Mesendoderm (in vitro differentiated cells): ENCODE measurements at places on chromosomes 4 and X.
A peak's percentile ranks its signal among the peaks of the same experiment; 100 is the strongest.

- DNase-seq = no peak
These were observed 139.3 kb downstream of the GASK1B start for GRCh38 chr4:158033416-158034120.

DNA sequence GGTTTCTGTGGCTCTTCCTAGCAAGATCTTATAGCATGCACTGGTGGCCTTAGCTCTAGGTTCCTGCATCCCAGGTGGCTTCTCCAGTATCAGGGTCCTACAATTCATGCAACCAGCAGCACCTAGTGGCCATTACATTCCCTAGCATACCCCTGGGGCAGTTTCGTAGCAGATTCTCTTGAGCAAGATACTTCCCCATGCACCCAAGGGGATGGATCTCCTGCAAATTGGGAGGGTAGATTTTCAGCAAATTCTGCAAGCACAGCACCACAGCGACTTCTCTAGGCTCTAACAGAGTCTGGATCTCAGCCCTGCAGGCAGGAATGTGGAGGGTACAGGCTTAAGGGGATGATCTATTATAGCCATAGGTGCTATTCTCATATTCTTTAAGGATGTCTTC lies 13.1 kb upstream of the SLC9B1 start:
- peak; percentile 91 for DNase-seq

DNA sequence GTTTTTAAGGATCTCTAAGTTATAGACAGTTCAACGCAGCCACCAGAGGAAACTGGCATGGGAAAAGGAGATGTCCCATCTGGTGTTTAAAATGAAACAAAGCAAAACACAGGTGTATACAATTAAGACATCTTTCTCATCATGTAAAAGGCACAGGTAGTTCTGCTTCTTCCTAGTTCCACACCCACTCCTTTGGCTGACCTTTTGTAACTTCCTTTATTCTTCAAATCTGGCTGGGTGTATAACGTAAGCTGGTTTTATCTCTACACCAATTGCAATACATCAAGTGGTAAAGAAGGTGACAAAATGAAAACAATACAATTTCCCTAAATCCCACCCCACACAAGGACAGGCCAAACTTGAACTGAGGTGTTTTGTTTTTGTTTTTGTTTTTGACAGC lies 27.3 kb upstream of the FBXW7 start:
- no peak for DNase-seq

- DNase-seq = no peak
These were observed 127.7 kb downstream of the DCTD start for GRCh38 chr4:182789529-182789928.

GRCh38 chrX:125298871-125299270 lies 20.8 kb upstream of the TEX13C start:
- DNase-seq = no peak

- no peak for DNase-seq
These were observed 324.3 kb downstream of the PTTG2 start for GRCh38 chr4:38284294-38285030.
